Stimulated activated CD8-positive, alpha-beta memory T cell treated with anti-CD3 and anti-CD28 coated beads, Interleukin-7, amount 100 ng/mL, for 1 hour (primary cell): ENCODE measurements at places on chromosomes 6 and 20.
A peak's percentile ranks its signal among the peaks of the same experiment; 100 is the strongest.

GRCh38 chr6:109901976-109902375 lies 76.1 kb upstream of the GPR6 start:
- DNase-seq: no peak

- DNase-seq: no peak
Measured at GRCh38 chr6:151075930-151076555, 163.7 kb upstream of the AKAP12 start.

DNA sequence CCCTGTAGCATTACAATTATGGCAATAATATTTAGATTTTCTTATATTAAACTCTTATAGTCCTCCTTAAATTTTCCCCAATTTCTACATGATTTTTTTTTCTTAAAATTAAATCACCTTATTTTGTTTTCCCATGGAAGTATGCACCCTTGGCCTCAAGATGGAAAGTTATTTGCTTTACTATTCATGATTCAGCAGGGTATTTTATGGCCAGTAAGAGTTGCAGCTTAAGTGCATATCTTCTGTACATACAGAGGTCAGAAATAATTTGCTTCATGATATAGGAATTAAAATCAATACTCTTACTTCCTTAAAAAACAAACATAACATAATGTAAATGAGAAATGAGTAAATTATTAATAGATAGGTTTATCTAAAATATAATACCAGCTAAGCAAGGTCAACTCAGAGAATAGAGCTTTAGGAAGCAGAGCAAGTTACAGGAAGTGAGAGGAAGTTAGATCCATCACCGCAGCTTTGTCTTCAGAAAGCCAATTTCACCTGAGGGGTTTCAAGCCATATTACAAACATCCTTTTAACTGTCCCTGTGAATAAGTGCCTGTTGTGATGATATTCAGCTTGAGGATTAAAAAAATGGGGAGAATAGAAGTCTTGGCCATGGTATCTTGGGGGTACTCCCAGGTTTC lies 24.6 kb upstream of the HS3ST5 start:
- no peak for DNase-seq

DNA sequence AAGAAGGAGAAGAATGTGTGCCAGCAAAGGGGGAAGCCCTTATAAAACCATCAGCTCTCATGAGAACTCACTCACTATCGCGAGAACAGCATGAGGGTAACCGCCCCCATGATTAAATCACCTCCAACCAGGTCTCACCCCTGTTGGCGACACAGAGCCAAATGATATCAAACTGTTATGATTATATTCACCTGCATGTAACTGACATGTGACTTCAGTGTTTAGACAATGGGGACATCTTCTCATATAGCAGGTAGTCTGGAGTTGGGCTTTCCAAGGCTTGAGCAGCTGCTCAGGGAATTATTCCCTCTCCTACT lies 115.2 kb downstream of the SASH1 start:
- DNase-seq: no peak

- DNase-seq: no peak
Measured at GRCh38 chr6:98942263-98942803, 5.4 kb downstream of the FBXL4 start.

GRCh38 chr20:48822879-48823385 lies 4.9 kb downstream of the PREX1 start:
- no peak for DNase-seq

DNA sequence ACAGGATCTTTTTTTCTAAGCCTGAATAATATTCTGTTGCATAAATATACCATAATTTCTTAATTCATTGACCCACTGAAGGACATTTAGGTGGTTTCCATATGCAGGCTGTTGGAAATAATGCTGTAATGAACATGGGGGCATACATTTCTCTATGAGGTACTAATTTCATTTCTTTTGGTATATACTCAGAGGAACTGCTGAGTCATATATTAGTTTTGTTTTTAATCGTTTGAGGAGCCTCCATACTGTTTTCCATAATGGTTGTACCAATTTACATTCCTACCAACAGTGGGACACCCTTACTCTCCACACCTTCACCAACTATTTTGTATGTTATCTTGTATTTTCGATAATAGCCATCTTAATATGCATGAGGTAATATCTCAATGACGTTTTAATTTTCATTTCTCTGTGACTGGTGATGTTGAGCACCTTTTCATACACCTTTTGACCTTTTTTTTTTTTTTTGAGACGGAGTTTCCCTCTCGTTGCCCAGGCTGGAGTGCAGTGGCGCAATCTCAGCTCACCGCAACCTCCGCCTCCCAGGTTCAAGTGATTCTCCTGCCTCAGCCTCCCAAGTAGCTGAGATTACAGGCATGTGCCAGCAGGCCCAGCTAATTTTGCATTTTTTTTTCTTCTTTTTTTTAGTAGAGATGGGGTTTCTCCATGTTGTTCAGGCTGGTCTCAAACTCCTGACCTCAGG lies 187.4 kb downstream of the RNGTT start:
- no peak for DNase-seq

GRCh38 chr20:56420028-56420427 lies 8.0 kb downstream of the CASS4 start:
- DNase-seq: no peak

DNA sequence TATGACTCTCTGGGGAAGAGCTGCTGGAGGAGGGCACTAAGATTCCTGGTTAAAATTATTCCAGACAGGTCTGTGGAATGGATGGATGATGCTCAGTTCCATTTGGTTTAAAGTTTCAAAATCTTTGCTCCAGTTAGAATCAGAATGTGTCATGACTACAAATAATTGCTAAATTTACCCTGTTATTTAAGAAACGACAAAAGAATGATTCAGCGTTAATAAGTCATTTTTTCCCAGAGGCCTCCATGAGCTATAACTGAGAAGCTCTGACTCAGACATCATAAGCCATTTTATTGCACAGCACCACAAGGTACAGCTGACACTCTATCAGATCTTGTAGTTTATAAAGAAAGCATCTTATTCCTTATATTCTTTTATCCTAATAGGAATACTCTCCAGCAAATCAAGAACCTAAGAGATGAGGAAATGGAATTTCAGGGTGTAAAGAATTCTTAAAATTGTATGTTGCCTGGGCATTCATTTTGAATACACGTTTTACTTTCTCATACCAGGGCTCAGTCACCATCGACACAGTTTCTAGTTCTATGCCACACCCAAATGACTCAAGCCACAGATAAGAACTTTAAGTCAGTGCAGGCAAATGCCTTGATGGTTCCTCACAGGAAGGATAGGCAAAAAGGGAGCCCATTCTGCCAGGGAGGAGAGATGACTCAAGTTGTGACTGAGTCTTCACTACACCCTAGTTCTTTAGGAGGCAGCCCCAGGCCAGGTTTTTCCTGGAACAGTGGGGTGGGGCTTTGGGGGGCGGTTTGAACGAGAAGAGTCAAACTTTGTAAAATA lies 636.0 kb downstream of the MMUT start:
- DNase-seq: no peak

GRCh38 chr6:4981761-4982160 lies 22.1 kb downstream of the RPP40 start:
- no peak for DNase-seq

DNA sequence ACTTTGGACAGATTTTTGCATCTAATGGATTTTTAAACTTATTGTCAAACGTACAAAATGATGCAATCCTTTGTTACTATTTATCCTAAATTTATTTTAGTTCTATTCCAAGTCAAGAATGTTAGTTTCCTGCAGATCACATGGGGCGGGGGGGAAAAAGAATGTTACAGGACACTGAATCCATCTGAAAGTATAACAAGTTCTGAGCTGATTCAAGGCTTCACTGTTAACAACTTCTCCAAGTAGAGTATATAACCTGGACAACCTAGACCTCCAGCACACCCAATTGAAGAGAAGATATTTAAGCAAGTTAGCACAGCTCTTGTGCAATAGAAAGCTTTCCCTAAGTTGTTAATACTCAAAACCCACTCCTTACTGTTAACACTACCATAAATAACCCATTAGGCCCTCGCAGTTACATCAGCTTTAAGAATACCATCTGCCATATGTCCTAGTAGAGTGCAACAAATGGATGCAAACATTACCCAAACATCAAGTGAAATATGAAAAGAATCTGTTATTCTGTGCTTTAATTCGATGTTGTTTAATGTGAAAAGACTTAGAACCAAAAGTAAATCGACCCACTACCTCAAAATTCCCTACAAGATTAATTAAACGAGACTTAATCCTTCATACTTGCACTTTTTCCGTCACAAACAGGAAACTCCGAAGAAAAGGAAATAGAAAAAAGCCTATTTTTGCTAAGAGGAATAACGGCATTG lies 1.3 kb downstream of the SEC63 start:
- DNase-seq: no peak

GRCh38 chr6:53928641-53929040 lies 133.8 kb downstream of the LRRC1 start:
- DNase-seq: no peak

DNA sequence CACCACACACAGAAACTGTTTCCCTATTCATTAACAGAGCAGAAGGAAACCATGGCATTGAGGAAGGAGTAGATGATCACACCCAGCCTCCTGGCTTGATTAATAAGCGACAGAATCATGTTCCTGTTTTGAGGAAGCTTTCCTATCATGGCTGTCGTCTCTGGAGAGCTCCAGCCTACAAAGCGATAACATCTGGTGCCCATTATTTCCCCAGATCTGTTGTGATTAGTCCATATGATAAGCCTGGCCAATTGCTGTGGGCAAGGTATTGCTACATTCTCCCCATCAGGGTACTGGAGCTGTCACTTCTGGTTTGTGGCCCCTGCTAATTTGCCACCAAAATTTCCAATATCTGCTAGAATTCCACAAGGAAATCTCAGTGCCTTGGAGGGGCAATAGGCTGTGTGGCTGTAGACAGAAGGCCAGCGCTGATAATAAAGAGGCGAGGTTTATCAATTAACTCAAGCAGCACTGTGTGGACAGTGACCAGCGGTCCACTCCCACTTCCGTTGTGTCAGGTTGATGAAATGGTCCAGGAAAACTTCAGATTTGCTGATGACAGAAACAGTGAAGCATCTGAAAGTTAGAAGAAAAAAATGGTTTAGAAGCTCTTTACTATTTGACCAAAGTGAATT lies 66.4 kb downstream of the OLIG3 start:
- no peak for DNase-seq

DNA sequence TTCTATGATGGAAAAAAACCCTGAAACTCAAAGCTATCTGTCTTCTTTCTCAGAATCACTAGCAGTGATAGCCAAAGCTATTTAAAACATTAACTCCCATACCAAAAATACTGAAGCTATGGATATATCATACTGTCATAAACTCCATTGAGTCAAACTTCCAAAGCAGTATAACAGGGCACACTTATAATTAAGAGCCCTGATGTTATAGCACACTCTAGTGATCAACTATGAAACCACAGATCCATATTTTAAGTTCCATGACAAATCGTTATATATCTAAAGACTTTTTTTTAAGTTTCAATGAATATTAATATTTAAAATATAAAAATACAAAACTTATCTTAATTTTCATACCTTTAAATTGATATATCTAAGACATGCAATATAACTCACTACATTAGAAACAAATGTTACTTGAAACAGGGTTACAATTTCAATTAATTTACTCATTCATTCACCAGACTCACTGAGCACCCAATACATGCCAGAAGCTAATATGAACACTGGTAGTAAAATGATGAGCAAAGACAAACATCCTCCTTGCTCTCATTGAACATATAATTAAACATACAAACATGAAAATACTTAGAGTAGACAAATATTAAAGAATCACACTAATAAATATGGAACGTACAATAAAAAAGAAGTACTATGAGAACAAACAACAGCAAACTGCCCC lies 69.3 kb downstream of the IBTK start:
- no peak for DNase-seq

GRCh38 chr6:31493875-31494694 lies 3.9 kb upstream of the MICB start:
- peak; percentile 60 for DNase-seq

DNA sequence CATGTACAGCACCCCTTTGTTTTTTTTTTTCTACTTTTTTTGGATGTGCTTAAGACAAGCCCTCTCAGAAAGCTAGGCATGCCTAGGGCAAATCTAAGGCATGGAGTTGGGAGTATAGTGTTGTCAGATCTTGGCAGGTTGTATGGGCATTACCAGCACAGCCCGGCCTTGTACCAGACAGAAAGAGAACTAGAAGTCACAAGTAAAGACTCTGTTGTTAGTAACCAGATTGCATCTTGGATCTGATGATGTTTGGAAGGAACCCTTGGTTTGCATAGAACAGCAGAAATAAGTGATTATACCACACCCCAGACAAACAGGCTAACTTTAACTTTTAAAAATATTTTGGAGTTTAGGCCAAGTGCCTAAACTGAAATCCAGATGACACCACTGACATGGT lies 25.6 kb downstream of the STK35 start:
- DNase-seq: no peak

- DNase-seq: no peak
Measured at GRCh38 chr6:162651505-162651904, 76.1 kb downstream of the PRKN start.

- no peak for DNase-seq
Measured at GRCh38 chr6:88599571-88599970, 363.8 kb downstream of the RNGTT start.

DNA sequence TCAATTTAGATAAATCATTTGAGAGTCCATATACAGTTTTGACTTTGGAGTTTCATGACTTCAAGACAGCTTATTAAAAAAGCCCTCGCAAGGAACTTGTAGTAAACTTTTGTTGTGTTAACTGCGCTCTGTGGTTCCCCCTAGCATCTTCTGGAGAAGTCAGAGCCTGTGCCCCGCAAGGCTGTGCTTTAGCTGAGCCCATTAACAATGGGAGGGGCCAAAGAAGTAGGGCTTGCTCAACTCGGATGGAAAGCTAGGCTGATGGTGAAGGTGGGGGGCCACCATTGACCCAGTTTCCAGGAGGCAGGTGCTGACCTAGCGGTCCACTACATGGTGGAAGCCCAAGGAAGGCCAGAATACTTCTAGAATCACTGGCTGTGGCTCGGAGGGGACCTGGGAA lies 29.3 kb upstream of the OVOL2 start:
- DNase-seq: no peak

- no peak for DNase-seq
Measured at GRCh38 chr20:45098103-45098773, 2.7 kb downstream of the KCNS1 start.

- DNase-seq: no peak
Measured at GRCh38 chr6:155100087-155100486, 105.0 kb downstream of the TIAM2 start.

DNA sequence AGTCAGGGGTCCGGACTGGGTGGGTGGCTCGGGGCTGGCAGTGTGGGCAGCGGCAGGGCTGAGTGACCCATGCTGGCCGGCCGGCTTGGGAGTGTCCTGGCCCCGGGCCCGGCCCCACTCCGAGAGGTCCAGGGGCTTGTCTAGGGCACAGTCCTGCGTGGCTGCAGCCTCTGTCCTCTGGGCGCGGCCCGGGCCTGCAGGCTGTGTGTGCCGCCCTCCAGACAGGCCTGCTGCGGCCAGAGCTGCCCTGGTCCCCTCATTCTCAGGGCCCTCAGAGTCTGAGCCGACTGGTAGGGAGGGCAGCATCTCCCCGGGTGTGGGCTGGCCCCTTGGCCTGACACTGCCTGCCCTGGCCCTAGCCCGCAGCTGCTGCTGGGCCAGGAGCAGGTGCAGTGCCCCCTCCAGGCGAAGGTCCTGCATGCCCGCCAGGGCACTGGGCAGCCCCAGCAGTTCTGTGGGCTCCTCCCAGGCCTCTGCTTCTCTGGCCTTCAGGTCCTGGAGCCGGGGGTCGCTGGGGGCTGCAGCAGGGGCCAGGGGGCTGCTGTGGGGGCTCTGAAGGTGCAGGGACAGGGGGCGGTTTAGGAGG lies 6.9 kb upstream of the CABLES2 start:
- no peak for DNase-seq
